Fibroblast of lung (primary cell): ENCODE measurements at places on chromosomes 3 and 15. TPM values are rescaled to one million over a fixed set of nuclear protein-coding genes. Genes with fewer than 3 reads are reported as not detected.

The SI gene
- total RNA-seq, result not detected in 2 replicates

The CD200R1 gene
- 0.17 TPM in 1 of 2 replicates, not detected in the other for total RNA-seq

The CDHR4 gene
- total RNA-seq, result under 0.01 TPM in 1 of 2 replicates, not detected in the other

The KCNAB1 gene
- total RNA-seq, result 0.26 and 0.33 TPM in 2 replicates

The SEMA3B gene
- total RNA-seq, result 51.6 and 85.2 TPM in 2 replicates
